ENCODE measurements at places on chromosomes 4 and X. TPM values are rescaled to one million over a fixed set of nuclear protein-coding genes. Genes with fewer than 3 reads are reported as not detected.
A peak's percentile ranks its signal among the peaks of the same experiment; 100 is the strongest.

MAGEA8 gene
- not detected for total RNA-seq

MAP7D2 gene
- 4.0 TPM for total RNA-seq

ADH1A gene
- not detected for total RNA-seq

USP51 gene
- 1.2 TPM for total RNA-seq

MAGEB17 gene
- total RNA-seq: not detected

TLR3 gene
- total RNA-seq: 8.0 TPM

MEPE gene
- not detected for total RNA-seq

LANCL3 gene
- total RNA-seq: 2.2 TPM

ANXA3 gene
- total RNA-seq: 188 TPM

NLGN4X gene
- not detected for total RNA-seq

RPS6KA6 gene
- 3.8 TPM for total RNA-seq

ARX gene
- total RNA-seq: not detected

USP9X gene
- total RNA-seq: 87.5 TPM

ADGRG2 gene
- total RNA-seq: 0.09 TPM

- no peak for DNase-seq
Measured at GRCh38 chrX:101265869-101266428, 25.2 kb downstream of the TAF7L start.

- DNase-seq: no peak
Measured at GRCh38 chr4:185265942-185266341, 56.5 kb downstream of the SNX25 start.

GRCh38 chr4:146833530-146833929, 112.1 kb downstream of the TTC29 start:
- DNase-seq: no peak

DNA sequence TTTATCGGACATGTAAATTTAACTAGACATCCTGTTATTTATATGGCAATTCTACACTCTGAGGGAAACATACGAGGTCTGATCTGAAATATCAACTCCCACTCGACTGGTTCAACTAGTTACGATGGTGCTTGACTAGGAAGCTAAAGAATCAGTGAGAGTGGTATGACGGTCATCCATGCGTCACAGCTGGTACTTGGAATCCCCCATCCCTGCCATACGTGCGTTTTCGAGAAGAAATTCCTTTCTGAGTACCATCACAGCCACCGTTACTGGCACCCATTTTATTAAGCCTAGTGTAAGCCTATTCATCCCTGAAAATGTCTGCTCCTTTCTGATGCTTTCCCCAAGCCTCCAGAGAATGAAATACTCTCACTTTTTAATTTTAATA, 695 bp upstream of the PIGA start:
- peak; percentile 37 for DNase-seq

- no peak for DNase-seq
Measured at GRCh38 chr4:19756661-19757060, 495.0 kb upstream of the SLIT2 start.

DNA sequence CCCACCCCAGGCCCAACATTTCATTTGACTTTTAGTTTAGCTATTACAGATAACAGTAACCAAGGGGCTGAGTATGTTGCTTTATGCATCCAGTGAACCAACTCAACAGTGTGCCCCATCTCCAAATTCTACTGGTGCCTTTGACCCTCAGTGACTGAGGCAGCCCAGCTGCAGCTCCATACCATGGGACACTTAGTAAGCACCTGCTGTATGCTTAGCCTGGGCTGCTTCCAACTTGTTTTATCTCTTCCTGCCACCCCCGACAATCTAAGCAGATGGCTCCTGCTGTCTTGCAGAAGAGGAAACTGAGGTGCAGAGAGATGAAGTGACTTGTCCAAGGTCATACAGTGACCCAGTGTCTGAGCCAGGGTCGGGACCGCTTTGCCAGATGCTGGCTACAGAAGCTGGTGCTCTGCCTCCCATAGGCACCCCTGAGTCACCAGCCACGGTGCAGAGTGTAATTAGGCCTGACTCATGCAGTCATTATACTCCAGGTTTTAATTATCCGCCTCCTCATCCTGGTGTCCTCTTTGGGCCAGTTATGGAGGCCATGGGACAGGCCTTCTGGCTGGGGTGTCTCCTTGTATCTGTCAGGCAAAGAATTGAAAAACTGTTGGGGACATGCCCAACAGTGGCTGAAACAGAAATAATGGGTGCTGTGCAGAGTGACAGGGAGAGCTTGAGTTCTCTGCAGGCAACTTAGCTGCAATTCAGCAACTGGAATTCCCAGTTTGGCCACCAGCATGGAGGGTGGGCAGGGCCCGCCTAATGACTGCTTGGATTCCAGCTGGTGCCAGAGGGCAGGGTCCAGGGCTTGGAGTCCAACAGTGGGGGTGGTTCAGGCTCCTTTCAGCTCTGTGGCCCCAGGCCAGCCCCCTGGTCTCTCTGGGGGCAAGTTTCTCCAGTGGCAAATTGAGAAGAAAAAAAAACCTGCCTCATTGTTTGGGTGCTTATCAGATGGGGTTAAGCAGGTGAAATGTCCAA, 8.2 kb upstream of the GPR78 start:
- DNase-seq: no peak

DNA sequence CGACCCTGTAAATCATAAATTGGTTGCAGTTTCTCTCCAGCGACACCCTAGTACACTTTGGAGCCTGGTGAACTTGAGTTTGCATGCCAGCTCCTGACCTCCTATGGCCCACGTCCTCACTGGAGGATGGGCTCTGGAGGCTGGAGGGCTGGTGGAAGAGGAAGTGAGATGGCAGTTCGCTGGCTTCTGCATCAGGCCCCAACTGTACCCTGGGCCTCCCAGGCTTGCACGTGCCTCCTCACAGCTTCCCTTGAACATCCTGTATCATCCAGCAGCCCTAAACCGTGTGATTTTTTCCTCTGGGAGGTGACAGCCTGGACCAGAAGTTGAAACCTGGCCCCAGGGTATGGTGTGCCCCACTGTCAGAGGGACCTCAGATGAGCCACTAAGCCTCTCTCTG, 78.5 kb downstream of the HTRA3 start:
- DNase-seq: no peak

GRCh38 chrX:1139185-1139500, 73.3 kb downstream of the CRLF2 start:
- DNase-seq: no peak

GRCh38 chr4:132827522-132827921, 321.6 kb upstream of the PCDH10 start:
- DNase-seq: no peak

DNA sequence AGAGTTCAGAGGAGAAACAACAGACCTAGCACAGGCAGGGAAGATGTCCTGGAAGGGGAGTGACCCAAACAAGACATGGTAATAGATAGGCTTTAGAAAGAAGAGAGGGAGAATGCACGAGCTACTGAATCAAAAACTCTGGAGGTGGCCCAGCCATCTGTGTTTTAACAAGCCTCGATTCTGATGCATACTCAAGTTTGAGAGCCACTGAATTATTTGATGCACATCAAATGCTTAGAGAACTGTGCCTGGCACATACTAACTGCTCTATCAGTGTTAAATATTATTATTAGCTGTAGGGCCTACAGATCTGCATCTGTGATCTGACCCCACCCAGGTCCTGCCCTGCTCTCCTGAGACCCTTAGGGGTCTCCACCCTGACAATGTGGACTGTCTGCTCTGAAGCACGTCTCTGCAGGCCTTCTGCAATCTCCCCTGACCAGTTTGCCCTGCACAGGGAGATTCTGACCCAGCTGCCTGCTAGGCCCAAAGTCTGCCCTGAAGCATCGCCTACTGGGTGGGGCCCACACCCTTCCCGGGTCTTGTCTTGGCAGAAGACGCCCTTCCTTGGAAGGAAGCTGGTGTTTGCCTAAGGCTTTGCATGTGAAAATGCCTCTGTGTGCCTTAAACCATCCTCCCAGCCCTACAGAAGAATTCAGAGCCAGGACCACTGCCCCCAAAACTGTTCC, 201.5 kb upstream of the KLF3 start:
- DNase-seq: no peak

- DNase-seq: peak; percentile 46
Measured at GRCh38 chr4:4575284-4576211, 33.7 kb upstream of the STX18 start.

Measured in Calu3 (cell line).